ENCODE measurements at places on chromosomes 2 and 18.
A peak's percentile ranks its signal among the peaks of the same experiment; 100 is the strongest.

DNA sequence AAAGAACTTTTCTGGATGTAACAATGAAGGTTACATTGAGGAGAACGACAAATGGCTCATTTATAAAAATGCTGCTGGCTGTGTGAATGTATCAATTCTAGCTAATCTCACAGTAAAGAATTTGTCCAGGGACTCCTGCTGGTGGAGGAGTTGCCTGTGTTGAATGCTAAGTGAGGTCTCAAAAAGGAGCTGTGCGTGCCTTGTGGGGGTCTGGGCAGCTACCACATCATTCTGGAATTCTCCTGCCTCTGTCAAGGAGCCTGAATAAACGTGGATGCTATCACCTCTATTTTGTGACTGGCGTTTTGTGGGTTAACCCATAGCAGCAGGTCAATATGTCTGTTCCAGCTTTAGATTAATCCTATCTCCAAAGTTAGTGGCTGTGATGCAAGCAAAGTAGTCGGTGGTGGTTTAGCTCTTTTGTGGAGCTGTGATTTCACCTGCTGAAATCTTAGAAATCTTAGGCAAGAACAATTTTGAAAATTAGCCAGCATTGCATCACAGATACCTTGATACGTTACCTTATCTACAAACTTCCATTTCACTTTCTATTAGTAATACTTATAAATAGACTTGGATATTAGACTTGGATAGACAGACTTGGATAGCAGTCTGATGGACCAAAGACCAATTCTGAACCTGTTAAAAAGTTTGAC is 96.8 kb downstream of the MTCL1 start:
- no peak for DNase-seq

DNA sequence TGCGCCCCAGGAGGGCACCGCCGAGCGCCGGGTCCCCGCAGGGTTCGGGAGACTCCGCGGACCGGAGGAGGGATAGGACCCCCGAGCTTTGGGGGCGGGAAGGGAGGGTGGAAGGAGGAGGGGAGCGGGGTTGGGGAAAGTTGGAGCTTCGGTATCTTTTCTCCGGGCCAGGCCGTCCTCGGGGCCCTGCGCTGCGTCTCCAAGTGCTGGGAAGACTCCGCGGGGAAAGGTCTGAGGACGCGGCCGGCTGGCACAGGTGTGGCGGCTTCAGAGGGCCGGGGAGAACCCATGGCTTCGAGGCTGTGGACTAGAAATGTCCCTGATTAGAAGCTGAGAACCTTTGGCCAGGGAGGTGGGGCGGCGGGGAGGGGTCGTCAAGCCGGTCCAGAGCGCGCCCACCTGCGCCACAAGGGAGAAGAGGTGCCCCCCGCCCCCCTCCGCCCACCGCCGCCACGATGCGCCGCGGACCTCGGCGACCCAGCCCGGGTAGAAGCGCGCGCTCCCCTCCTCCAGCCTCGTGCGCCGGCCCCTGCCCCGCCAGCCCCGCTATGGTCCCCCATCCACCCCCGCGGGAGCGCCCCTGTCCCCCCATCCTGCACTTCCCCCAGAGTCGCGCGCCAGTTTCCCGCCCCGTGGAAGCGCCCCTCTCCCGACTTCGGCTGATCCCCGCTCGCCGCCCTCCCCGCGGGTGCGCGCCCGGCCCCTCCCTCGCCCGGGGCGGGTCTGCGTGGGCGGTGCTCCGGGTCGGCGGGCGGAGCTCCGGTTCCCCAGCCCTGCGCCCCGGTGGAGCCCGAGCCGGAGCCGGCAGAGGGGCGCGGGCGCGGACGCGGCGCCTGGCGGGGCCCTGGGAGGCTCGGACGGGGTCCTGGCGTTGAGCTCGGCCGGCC is at the start of gene SNTG2:
Gene SNTG2 (plus strand): TSS at position 770 of the 887 bp plus-strand sequence. CDS start 148 bp downstream, outside the sequence.
- peak; percentile 38 for DNase-seq

DNA sequence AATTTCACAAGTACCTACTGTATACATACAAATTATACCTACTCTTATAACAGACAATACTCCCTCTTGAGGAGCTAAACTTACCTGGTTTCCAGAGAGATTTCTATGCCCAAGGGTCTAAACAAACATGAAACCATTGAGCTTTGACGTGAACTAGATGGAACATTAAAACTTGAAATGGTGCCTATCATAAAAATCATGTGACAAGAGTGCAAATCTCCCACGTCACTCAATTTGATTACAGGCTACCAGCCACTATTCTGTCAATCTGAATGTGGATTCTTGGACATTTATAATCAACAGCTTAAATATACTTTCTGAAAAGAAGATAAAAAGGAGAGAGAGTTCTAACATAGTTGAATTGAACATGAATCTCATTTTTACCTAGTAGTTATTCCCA is 297.1 kb upstream of the SESTD1 start:
- no peak for DNase-seq

GRCh38 chr18:31373641-31374040 is 2.9 kb upstream of the DSG4 start:
- DNase-seq = no peak

GRCh38 chr18:9147440-9148202 is 11.0 kb downstream of the ANKRD12 start:
- DNase-seq = peak; percentile 49

GRCh38 chr2:37180006-37180639 is 8.3 kb downstream of the SULT6B1 start:
- no peak for DNase-seq

GRCh38 chr2:196435189-196435588 is 204.3 kb upstream of the CCDC150 start:
- no peak for DNase-seq

GRCh38 chr2:102637358-102637757 is 18.0 kb downstream of the SLC9A2 start:
- DNase-seq = no peak

- DNase-seq = no peak
Observed at GRCh38 chr2:240245706-240246105, 105.2 kb upstream of the OTOS start.

GRCh38 chr2:68992341-68992740 is 17.9 kb downstream of the GKN1 start:
- DNase-seq = no peak

DNA sequence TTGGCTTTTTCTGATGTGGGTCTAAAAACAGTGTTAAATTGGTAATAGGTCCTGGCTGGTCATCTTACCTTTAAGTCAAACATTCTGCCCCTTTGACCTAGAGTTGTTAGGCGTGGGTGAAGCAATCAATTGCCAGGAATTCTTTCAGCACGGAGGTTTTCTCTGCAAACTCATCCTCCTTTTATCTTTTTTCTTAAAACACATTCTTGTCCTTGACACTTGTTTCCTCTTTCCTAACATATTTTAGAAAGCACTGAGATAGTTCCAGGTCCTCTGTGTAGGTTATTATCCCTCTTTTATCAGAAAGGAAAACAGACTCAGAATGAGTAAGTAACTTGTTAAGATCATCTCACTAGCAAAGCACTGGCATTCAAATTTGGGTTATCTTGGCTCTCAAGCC is 18.6 kb upstream of the AP1S3 start:
- DNase-seq = no peak

DNA sequence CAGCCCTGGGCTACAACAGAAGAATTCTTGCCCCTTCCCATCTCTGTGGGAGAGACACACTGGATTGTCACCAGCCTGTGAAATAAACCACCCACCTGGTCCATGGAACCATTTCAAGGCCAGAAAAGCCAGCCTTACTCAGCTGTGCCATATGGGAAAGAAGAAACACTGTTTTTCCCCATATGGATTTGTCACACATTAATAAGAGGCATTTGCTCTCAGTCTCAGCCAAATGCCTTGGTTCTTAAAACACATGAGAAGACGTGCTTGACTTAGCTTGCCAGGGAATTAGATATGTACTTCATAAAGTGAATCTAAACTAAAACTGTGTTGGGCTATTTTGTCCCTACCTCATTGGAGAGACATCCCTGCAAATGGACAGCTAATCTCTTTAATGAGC is 308.6 kb upstream of the TNP1 start:
- no peak for DNase-seq

- DNase-seq = no peak
Observed at GRCh38 chr2:59390581-59390980, 1149.5 kb upstream of the FANCL start.

DNA sequence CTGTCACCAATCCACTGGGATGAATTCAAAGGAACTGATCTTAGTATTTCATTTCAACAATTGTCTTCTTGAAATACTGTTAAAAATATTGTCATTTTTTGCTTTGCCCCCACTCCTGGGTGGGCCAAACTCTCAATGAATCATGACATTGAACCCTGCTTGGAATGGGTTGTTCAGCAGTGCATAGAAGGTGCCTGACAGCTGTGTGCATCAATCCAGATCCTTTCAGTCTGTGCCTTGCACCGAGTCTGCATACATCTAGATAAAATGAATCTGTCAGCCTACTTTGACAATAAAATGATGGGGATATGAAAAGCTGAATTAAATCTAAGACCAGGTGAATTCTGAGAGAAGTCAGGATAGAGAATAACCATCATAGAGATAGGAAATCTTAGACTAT is 706.6 kb downstream of the CBLN2 start:
- DNase-seq = no peak

- DNase-seq = no peak
Observed at GRCh38 chr2:223464071-223464470, 138.1 kb downstream of the SCG2 start.

DNA sequence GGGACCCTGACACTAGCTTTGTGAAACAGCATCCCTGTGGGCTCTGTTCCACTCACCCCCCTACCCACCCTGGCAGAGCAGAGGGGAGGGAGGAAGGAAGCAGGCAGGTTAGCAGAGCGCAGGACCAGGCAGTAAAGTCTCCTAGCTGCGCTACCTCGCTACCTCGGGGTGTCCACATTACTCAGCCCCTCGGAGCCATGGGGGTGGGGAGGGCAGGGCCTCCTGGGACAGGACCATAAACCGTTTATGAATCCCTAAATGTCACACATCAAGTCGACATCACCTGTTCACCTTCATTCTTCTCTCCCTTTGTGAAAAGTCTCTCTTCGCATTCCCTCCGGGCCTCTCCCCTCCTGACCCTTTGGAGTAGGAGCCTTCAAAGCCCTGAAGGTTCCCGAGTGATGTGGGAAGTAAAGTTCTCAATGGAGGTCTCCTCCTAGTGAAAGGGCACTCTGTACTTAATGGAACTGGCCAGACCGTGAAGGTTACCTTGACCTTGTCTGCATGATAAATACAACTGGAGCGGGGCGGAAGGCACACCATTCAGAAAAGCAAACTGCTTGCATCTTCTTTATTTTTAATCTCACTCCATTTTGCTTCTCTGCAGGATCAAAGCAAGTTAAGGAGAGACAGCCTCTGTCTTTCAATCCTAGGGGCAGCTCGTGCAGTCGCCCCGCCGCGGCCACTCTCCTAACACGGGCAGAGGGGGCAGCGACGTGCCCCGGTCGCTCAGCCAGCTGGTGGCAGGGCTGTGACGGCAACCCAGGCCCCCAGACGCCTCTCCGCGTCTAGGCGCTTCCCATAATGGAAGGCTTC is 23.7 kb upstream of the SMAD7 start:
- no peak for DNase-seq

- DNase-seq = no peak
Observed at GRCh38 chr2:220104871-220105351, 477.5 kb downstream of the SLC4A3 start.

DNA sequence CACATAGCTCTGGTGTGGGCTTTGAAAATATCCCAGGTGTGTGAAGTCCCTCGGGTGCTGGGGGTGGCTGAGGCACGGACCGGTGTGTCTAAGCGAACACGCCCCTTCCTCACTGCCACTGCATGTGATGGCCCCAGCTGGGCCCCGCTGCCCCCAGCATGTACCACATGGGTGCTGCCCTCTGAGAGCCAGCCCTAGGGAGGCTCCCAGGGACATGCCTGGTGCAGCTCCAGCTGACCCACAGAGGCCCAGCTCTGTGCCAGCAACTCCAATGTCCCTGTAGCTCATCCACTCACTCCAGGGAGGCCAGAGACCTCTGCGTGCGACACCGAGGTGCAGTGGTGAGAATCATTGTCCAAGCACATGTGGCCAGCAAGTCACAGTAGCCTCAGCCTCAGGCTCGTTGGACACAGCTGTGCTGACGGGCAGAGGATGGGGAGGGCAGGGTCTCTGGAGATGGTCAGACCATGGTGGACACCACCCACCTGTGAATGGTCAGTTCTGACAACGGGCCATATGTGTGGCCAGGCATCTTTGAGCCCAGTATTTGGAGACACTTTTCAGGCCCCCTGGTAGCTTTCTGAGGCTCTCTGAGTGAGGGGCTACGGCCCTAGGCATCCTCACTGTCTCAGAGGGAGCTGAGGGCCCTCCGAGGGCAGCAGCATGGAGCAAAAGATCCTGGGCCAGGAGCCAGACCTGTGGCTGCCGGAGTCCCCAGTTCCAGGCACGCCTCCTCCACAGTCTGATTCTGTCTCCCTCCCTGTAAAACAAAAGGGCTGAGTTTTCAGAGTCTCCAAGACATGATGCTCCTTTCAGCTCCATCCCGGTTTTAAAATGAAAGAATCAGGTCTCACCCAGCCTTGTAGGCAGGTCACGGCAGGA is 220.7 kb downstream of the NDUFA10 start:
- no peak for DNase-seq

GRCh38 chr2:234454433-234454832 is 42.4 kb downstream of the ARL4C start:
- no peak for DNase-seq

DNA sequence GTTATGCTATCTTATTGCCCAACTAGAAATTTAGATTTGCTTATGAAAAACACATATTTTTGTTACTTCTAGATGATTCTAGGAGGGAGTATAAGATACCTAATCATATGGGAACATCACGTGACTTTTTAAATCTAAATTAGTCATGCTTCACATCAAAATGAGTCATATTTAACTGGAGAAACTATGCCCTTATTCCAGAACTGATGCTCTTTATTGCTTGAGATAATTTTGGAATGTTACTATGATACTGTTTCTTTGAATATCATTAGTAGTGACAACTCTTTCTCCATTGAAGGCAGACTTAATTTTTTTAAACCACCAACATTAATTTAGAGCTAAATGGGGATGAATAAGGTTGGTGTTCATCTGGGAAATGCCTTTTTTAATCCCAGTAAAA is 19.9 kb upstream of the ELAC1 start:
- DNase-seq = no peak

GRCh38 chr18:54802178-54802577 is 26.1 kb upstream of the RAB27B start:
- DNase-seq = no peak
